ENCODE measurements at places on chromosomes 6 and 20.

GRCh38 chr20:22248051-22248667 is 336.2 kb downstream of the FOXA2 start:
- peak; percentile 56 for DNase-seq

- DNase-seq, result no peak
Observed at GRCh38 chr6:105991561-105992314, 94.4 kb upstream of the PRDM1 start.

GRCh38 chr6:70474751-70475150 is 61.4 kb downstream of the FAM135A start:
- no peak for DNase-seq

GRCh38 chr20:57214427-57214826 is 52.0 kb downstream of the BMP7 start:
- DNase-seq, result no peak

- no peak for DNase-seq
Observed at GRCh38 chr6:46903175-46903574, 18.6 kb downstream of the ADGRF5 start.

DNA sequence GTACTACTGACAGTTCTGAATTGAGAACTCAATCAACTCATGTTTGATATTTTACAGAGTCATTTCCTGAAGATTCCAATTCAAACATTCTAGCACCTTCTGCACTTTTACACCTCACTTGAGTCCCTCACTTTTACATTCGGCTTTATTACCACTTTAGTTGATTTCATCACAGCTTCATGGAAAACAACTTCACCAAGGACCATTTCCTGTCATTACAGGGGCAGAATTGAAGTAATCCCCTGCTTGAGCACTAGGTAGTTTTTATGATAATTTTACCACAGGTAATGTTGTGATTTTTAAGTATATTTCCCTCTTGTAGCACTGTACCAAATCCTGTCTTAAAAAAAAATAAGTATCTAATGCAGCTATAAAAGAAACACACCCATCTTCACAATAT is 312.9 kb downstream of the BTBD9 start:
- no peak for DNase-seq

GRCh38 chr6:63912887-63913286 is 277.3 kb downstream of the PHF3 start:
- DNase-seq, result no peak

- no peak for DNase-seq
Observed at GRCh38 chr6:47633141-47633540, 65.2 kb upstream of the ADGRF4 start.

- DNase-seq, result no peak
Observed at GRCh38 chr20:41192575-41192974, 55.2 kb downstream of the PLCG1 start.

DNA sequence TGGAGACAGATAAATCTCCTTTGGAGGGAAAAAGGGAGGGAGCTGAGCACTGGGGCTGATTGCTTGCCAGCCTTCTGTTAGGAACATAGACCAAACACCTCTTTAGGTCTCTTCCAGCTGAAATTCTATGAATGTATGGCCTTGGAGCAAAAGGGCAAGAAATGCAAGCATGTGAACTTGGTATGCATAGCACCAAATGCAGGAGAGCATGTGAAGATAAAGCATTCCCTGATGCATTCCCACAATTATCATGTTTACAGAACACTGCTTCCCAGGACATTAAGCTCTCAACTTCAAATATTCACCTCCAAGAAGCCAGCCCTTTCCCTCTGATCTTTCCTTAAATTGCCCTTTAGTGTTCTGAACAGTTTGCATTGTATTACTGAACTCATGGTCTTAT is 15.6 kb downstream of the RIPOR2 start:
- DNase-seq, result no peak

GRCh38 chr6:112470950-112471349 is 123.8 kb downstream of the RFPL4B start:
- no peak for DNase-seq

DNA sequence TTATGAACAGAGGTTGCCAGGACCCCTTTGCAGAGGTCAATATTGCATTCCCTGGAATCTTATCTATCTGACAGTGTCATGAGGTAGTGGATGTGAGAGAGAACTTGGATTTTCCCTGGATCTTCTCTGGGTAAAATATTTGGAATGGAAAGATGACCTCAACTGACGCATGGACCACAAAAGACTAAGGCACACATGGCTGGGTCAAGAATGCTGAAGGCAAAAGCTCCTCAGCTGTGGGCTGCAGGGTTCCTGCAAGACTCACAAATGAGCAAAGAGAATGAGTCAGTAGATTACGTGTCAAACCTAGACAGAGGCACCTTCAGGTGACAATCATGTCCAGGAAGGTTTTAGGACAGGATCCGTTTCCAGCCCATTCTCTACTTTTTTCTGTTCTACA is 484.0 kb downstream of the C6orf118 start:
- no peak for DNase-seq

GRCh38 chr6:108966855-108967755 is 118.9 kb downstream of the ARMC2 start:
- peak; percentile 58 for DNase-seq

DNA sequence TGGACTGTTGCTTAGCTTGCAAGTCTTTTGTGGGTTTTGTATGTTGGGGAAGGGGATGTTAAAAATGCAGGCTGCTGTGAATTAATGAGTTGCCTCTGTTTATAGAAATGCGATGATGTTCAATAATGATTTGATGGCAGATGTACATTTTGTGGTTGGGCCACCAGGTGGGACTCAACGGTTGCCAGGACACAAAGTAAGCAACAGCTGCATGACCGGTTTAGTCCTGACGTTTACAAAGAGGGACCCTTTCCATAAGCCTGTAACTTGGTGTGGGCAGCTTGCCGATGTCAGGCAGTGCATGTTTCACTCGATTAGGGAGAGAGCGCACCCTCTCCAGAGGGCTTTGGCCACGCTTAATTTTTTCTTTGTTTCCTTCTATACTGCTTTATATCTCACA is 1.3 kb downstream of the BTBD3 start:
- peak; percentile 95 for DNase-seq

- no peak for DNase-seq
Observed at GRCh38 chr6:132590362-132590761, 821 bp upstream of the TAAR5 start.

DNA sequence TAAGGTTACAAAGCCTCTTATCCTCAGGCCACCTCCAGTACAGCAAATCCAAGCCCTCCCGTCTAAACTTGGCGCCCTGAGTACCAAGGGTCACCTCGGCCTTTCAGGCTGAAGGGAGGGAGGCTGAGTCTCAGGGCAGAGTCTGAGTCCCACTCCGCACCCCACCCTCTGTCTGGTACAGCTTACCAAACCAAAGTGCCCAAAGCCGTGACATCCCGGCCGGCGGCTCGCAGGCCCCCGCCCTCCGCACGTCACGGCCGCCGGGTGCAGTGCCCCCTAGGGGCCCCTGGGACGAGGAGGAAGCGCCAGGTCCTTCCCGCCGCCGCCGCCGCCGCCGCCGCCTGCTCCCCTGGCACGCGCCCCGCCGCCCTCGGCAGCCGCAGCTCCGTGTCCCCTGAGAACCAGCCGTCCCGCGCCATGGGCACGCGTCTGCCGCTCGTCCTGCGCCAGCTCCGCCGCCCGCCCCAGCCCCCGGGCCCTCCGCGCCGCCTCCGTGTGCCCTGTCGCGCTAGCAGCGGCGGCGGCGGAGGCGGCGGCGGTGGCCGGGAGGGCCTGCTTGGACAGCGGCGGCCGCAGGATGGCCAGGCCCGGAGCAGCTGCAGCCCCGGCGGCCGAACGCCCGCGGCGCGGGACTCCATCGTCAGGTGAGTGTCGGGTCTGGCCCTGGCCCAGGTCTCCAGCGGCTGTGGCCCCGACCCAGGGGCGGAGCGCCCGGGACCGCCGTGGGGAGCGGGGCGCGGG is at the start of gene MTHFD1L:
MTHFD1L (plus strand) TSS at position 297 of the 741 bp plus-strand sequence; CDS start at position 418, 121 bp downstream.
- peak; percentile 83 for DNase-seq

DNA sequence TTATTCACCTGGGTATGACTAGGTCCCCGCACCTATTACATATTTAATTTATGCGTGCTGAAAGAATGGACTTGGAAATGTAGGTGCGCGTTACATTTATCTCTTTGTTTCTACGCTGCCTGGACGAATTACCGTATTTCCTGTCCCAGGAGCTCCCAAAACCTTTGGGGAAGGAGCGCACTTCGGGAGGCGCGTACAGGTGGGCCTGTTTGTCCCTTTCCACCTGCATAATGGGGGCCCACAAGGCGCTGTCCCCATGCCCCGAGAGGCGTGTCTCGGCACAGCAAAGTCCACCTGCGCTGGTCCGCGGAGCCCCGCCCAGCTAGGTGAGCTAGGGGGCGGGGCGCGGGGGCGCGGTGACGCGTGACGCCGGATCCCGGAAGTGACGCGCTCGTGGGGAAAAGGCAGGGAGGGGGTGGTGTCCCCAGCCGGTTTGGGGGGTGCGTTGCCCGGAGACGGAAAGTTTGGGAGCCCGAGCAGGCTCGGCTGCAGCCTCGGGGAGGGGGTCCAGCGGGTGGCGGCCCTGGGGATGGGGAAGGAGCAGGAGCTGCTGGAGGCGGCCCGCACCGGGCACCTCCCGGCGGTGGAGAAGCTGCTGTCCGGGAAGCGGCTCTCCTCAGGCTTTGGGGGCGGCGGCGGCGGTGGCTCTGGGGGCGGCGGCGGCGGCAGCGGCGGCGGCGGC is at the start of gene ANKS1A:
ANKS1A (plus strand) TSS at position 382 of the 682 bp plus-strand sequence; CDS start at position 530, 148 bp downstream.
- peak; percentile 90 for DNase-seq

DNA sequence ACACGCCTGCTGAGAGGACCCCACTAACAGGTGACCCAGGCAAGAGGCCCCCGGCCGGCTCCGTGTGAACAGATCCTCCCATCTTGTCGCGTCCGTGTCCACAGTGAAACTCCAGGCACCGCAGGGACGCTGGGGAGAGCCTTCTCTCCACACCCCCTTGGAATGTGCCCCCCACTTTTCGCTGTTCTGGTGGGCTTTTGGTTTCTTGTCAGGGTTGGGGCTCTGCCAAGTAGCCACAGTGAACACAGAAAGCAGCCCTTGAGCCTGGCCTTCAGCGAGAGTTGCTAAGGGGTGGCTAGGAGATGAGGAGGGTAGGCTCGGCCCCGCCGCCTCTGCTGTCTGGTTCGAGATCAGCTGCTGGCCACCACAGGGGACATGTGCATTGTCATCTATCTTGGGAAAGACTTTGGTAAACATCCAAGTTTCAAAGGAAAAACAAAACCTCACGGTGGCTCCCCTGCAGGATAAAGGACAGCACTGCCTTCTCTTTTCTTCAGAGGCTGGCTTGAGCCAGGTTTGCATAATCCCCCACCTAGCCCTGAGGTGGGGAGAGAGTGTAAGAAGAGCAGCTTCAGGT is 22.7 kb downstream of the SYNDIG1 start:
- DNase-seq, result no peak

- DNase-seq, result no peak
Observed at GRCh38 chr20:43102394-43102793, 87.3 kb downstream of the PTPRT start.

- DNase-seq, result peak; percentile 26
Observed at GRCh38 chr20:38434301-38434741, 807 bp downstream of the SNHG17 start.

DNA sequence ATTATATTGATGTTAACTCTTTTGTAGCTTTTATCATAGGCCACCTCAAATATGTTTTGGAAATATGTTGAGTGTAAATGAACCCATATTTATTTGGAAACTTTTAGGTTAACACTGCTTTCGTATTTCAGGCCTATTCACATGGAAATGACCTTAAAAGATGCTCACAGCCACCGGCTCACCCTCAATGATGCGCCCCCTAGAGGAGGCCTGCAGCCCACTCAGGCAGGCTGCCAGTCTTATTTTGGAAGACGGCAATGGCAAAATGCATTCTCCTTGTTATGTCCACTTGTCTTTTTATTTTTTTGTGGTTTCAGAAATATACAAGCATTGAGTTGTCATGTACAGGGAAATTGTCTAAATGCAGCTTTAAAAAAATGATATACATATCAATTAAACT is 869.7 kb downstream of the PHF3 start:
- no peak for DNase-seq

- no peak for DNase-seq
Observed at GRCh38 chr6:22112461-22112860, 184.4 kb downstream of the PRL start.

DNA sequence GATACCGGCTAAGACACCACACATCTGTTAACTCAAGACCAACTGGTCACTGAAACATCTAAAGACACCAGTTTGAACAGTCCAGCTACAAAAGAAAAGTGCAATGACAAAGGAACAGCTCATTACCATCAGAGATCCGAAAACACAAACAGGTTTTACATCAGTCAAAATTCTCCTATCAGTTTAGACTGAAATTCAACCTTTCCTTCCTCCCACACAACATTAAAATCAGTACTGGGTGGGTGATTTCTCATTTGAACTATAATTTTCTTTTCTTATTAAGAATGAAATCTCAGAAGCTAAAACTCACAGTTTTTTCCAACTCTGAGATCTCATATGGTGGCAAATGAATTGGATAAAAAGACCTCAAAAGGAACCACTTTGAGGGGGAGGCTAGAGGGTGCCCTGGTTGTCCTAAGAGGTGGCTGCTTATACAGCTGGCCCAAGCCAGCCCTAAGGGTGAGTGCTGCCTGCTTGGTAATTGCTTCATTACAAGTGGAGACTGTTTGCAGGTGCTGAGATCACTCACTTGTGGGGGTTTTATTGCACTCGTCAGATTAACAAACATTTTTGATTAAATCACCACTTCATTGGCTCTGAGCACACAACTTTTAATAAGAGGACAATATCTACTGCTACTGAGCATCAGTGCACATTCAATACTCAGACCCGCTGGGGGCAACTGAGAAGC is 4.3 kb downstream of the CCDC167 start:
- DNase-seq, result no peak

DNA sequence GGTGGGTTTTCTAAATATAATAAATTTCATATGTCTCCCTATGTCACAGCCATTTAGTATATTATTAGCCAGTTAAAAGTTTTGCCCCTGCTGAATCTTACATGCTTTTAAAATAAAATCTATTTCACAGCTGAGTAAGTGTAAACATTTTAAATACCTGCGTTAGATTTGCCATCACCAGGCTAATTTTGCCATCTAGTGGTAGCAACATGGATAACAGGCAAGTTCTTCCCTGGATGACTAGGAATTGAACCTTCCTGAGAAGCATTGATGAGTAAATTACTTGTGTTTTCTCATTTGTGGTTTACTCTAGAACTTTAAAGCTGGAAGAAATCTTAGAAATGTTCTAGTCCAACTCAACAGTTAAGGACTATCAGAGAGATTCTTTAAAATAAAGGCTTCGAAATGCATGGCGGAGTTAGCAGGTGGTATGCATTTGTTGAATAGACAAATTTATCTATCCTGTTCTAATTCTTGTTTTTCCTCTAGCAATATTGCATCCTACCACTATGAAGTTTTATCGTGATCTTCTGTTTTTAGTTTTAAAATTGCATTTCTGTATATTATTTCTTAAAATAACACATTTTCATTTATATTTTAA is 2.6 kb downstream of the PRSS35 start:
- peak; percentile 80 for DNase-seq

GRCh38 chr6:163712566-163712961 is 298.0 kb downstream of the QKI start:
- DNase-seq, result no peak

- peak; percentile 53 for DNase-seq
Observed at GRCh38 chr6:151112130-151112529, 127.6 kb upstream of the AKAP12 start.

- DNase-seq, result no peak
Observed at GRCh38 chr6:108565893-108566292, 5.2 kb downstream of the FOXO3 start.

GRCh38 chr6:16206595-16207037 is 31.8 kb upstream of the GMPR start:
- DNase-seq, result peak; percentile 88

Data from tongue (tissue), 3 donors.